Stimulated activated memory B cell treated with anti-CD40 and anti-IgM and Interleukin-4, amounts not matched to agents 10 μg/mL and 1 μg/mL and 100 μg/mL, for 72 hours (primary cell): ENCODE measurements at places on chromosomes 2 and 18.
A peak's percentile ranks its signal among the peaks of the same experiment; 100 is the strongest.

DNA sequence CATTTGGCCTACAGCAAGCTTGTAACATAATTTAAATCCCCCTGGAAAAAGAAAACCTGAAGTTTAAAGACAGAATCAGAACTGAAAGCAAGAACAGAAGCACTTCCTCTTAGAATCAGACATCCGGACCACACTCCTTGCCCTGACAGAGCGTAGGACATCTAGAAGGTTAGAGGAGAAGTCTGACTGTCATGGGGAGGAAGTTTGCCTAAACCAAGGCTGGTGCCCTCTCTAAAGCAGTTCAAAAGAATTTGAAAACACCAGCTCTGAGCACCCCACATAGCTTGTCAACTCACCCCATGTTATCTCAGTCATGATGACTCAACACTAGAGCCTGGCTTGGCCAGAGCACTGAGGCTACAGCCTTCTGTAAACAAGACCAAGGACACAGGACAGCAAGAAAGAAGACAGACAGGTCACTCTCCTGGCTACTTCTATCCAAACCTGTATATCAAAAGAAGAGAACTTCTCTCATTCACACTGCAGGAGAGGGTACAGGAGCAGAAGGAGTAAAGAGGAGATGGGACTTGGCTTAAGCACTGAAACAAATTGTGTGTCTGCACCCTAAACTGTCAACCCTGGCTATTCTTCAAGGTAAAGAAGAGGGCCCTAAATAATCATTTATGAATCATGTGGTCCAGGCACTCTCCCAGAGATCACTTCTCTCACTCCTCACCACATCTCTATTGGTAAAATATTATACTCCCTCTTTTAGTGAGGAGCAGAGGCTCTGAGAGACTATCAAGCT is 198.6 kb downstream of the MEMO1 start:
- peak; percentile 98 for ATAC-seq

- ATAC-seq, result no peak
These were observed 28.4 kb downstream of the ARL4C start for GRCh38 chr2:234468503-234468902.

DNA sequence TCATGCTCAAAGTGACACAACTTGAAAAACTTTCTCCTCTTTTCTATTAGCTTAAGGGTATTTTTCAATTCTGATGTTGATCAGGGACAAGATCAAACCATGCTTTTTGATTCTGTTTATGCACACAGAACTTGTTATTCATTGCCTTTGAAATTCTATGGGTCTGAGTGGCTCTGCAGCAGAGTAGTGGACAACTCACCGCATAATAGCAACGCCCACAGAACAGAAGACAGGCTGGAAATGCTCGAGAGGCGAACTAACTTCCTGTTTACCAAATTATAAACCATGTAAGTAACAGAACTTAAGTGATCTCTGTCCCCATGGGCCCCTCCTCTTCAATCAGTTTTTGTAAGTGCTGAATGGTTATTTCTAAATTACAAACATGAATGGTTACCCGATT is 131.2 kb downstream of the CBLN2 start:
- no peak for ATAC-seq

DNA sequence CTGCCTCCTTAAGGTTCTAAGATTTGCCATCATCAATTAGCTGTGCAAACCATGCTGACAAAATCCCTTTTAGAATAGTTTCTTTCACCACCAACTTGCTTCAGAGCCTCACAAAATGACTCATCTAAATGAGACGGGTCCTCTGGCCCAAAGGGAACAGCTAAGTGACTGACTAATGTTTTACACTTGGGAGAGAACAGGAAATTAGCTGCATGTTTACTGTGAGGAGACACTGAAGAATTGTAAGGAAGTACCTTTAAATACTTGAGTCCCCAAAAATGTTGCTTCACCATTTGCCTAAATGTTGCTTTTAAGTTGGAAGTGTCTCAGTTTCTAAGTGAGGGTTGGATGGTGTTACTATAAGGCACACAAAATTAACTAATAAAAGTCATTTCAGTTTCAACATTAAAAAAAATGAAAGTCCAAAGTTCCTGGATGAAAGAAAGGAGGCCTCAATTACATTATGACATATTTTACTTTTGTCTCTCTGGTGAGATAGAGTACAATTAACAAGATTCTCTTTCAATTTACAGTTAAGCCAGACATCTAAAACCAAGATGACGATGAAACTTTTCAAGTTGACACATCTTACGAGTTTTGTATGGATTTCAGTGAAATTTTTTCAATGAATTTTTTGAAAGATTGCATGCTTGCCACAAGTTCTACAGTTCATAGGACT is 229.1 kb upstream of the FN1 start:
- ATAC-seq, result no peak

DNA sequence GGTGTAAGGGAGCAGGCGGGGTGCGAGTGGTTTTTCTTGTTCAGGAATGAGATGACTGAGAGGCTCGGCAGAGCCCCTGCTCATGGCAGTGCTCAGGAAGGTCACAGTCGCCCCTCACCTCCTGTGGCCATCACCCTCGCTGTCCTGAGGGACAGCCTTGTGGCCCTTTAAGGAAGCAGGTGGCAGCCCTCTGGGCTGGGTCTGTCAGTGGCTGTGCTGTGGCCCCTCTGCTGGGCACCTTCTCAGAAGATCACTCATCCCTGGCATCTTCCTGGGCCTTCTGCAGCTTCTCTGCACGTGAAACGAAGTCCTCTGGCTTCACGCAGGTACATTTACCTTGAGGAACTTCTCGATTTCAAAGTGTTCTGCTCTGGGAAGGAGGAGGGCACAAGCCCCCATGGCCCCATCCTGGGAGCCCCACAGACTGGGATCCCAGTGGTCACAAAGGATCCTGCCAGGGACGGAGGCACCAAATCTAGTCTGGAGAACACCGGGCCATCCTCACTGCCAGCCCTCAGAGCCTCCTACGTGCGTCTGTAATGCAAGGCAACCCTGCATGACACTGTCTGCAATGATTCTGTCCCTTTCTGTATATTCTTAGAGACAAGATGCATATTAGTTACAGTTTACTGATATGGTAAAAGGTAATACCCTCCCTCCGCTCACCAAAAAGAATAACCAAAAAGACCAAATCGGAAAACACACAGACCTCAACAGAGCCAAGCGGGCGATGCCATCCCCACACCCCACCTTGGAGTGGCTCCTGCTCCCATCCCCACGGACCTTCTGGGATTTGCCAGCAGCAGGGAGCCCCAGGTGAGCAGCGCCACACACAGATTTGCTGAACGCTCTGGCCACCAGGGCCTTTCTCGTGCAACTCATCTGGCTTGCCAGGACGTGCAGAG is 25.9 kb upstream of the FAHD2A start:
- ATAC-seq, result no peak

DNA sequence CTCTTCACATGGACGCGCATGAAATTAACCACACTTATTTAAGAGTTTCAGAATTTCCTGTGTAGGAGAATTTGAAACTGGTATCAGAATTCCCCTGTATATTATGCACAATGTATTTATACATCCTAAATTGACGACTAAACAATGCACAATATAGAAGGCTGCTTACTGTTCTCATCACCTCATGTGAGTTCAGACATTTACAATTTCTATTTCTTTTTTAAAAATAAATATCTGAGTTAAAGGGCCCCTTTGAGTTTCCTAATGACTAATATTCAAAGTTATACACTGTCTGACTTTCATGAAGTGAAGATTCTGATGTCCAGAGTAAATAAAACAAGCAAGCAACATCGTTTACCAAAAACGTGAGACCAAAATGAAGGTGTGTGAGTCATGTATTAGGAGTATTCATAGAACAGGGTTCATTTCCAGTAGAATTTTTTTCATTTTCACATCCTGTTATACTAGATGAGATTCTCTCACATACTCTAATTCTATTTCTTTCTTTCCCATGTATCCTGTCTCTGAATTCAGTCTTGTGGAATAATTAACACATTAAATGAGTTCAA is 406.2 kb downstream of the NUP35 start:
- no peak for ATAC-seq

DNA sequence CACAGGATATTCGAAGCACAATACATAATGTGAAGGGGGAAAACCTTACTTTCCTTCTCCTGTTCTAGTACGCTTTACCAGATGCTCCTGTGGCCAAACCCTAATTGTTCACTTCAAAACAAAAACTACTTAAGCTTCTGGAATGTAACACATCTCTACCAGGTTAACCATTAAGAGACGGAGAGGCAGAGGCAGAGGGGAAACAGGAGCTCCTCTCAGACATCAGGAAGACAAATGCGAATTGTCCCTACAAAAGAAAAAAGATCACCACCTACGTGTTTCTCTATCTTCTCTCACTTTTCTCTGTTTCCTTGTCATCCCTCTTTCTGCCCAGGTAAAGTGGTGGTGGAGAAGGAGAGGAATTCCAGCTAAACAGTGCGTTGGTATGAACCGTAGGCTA is 266.8 kb downstream of the NRXN1 start:
- ATAC-seq, result no peak

DNA sequence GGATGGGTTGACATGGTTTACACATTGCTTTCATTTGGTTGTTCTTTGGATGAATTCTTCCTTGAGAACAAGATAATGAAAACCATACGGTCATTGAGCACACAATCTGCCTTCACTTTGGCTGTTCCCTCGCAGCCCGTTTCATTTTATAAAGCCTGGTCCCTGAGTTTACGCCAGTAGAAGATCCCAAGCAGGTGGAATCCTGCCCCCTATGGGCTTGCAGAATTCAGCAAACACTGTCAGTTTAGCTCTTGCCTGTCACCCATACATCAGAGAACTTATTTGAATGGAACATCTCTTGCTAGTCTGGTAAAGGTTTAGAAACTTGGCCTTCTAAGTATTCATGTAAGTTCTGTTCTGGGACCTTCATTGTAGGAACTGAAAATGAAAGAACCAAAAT is 666.4 kb upstream of the ZEB2 start:
- peak; percentile 80 for ATAC-seq

GRCh38 chr18:22280453-22280750 is 111.0 kb downstream of the GATA6 start:
- no peak for ATAC-seq

DNA sequence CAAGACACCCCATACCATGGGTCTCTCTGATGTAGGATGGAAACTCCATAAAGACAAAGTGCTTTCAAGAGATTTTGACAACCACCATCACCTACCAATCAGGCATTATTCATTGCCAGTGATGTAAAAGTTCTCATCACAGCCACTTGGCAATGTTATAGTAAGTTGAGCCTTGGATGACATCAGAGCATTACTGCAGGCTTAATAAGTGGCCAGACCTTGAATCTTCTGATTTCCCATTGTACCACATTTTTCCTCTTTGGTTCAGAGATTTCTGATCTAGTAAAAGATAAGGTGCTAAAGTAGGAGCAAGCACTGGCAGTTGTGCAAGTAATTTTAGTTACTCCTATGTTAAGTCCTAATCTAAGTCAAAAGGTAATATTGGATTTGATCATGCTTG is 36.5 kb downstream of the OSR1 start:
- ATAC-seq, result no peak

GRCh38 chr2:1690056-1690775 is 54.1 kb downstream of the PXDN start:
- ATAC-seq, result no peak

- ATAC-seq, result no peak
These were observed 5.3 kb downstream of the COL3A1 start for GRCh38 chr2:188979187-188980114.

GRCh38 chr2:29117636-29118303 is 2.6 kb downstream of the CLIP4 start:
- no peak for ATAC-seq

- ATAC-seq, result no peak
These were observed 5.9 kb downstream of the MFSD2B start for GRCh38 chr2:24015562-24016375.

- no peak for ATAC-seq
These were observed 5.1 kb upstream of the PPP1CB start for GRCh38 chr2:28746429-28747111.

GRCh38 chr2:66494708-66495107 is 59.8 kb downstream of the MEIS1 start:
- no peak for ATAC-seq

GRCh38 chr2:185215497-185215896 is 523.1 kb upstream of the FSIP2 start:
- ATAC-seq, result no peak

DNA sequence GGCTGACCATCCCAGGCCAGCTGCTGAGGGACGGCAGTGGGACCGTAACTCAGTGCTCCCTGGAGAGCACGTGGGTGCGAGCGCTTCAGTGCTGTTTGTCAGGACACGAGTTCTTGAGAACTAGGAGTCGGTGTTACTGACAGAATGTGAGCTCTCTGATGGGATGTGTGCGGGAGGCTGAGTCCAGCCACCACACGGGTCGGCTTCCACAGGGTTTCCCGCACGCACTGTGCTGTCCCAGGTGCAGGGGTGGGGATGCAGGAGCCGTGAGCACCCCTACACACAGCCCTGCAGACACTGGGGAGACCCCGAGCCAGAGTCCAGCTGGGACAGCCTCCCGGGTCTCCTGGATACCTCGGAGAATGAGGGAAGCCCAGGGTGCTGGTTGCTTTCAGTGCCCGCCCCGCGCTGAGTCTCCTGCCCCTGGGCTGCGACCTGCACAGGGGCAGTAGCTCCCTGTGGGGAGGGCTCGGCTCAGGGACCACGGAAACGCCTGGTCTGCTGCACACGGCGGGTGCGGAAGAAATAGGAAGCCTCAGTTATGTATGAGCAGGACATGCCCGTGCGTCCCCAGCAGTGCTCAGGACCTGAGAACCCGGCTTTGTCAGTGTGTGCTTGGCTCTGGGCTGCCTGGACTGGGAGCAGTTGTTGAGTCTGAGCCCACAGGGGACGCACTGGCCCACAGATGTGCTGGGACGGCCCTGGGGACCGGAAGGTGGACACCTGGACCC is 71.2 kb downstream of the KCNG2 start:
- ATAC-seq, result no peak

DNA sequence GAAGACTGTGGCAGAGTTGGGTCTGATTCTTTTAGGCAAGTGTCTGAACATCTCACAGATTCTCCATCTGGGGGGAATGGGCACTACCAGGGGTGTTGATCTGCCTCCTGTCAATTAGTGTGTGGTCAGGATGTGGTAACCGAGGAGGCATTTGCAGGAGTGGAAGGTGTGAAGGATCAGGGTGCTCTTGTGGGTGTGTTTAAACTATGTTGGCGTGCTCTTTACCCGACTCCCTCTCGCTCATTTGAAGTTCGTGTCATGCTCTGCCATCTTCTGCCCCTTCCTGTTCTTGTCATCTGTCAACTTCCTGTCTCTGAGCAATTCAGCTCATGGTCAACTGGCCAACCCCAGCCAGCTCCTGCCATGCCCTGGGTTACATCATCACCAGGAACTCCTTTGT is 107.9 kb downstream of the RTN4 start:
- ATAC-seq, result peak; percentile 27

DNA sequence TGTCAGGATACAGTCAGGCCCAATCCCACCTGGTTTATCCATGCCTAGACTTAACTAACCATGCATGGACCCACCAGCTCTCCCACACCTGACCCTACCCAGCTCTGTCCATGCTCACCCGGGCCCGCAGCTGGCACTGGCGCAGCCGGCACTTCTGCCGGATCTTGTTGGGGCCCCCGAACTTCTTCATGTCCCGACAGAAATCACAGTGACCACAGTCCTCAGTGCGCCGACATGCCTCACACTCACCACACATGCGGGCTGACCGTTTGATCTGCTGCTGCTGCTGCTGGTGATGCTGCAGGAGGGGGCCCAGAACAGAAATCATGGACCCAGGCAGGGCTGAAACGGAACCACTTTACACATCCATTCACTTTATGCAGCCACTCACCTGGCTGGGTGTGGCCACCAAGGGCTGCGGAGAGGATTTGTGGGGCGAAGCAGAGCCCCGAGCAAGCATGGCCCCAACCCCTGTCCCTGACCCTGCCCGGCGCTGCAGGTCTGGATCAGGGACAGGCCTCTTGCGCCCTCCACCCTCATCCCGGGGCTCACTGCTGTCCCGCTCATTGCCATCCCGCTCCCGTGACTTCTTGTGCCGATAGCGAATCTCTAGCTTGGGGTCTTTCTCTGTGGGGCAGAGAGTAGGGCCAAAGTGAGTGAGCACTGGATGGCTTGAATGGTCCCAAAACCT is 1.7 kb downstream of the CXXC1 start:
- ATAC-seq, result no peak
